ENCODE measurements at places on chromosomes 6 and 20.

DNA sequence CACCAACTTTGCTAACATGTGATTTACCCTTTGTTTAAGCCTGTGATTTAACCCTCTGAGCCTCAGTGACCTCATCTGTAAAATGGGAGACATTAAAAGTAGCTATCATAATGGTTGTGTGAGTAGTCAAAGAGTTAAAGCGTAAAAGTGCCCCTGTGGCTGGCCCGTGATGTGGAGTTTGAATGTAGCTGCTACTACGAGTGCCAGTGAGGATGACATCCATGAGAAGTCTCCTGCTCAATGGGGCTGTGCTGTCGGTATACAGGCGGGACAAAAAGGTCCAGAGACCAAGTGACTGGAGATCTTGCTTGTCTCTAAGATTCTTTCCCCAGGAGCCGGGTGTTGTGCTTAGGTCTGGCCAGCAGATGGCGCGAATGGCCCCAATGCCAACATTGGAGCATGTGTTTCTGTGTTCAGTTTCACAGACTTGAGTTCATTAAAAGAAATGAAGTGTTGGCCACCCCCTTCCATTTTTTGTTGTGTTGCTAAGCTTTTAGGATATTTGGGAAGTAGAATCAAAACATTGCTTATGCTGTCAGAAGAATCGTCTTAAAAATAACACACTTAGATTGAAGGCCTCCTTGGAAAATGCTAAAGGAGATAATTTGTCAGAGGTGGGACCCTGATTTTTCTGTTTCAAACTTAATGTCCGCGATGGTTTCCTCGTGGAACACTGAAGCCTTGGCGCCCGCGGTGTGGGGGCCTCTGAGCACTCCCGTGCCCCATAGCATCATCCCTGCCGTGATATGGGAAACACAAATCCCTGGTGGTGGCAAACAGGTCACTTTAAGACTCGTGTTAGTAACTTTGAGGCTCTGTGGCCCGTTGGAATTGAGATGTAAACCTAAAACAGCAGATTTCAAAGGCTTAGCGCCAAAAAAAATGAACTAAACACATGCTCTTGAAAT lies 9.3 kb upstream of the RBM38 start:
- DNase-seq: peak; percentile 88

- DNase-seq: peak; percentile 71
Observed at GRCh38 chr6:26020329-26021000, 57.9 kb downstream of the TRIM38 start.

GRCh38 chr6:10682355-10682988 lies 11.9 kb downstream of the C6orf52 start:
- DNase-seq: no peak

GRCh38 chr20:41510224-41510623 lies 108.0 kb downstream of the CHD6 start:
- no peak for DNase-seq
